Non-pigmented ciliary epithelial cell (primary cell): ENCODE measurements at places on chromosomes 1 and 21.

DNA sequence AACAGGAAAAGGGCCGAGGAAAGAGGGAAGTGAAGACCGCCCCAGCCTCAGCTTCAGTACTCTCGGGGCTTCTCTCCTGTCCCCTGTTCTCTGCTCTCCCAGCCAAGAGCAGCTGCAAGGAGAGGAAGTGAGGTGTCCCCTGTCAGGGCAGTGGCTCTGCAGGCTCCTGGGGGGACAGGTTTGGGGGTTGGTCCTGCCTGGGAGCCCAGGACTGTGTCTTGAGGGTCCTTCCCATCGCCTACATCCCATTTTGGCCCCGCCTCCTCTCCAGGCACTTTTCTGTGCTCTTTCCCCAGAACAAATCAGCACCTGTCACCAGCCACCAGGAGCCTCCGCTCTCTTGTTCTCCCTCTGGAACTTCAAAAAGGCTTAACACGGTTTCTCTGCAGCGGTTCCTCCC is 82.6 kb downstream of the VWA5B1 start:
- DNase-seq = no peak

GRCh38 chr1:229572286-229572685 is 13.8 kb upstream of the ABCB10 start:
- no peak for DNase-seq

DNA sequence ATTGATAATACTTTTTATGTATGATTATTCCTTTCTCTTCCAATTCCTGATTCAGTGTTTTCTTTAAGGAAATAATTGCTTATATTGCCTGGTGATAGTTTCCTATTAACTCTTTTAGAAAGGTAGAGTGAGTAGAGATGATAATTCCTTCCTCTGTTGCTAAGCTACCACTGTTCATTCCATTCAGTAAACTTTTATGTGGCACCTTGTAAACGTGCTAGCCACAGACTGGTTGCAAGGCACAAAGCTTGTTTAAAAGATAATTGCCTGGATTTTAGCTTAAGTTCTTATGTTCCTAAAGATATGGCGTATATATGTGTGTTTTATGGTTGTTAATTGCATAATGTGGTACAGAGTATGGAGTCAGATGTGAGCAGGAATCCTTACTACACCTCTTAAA is 3.2 kb downstream of the ZFYVE9 start:
- no peak for DNase-seq

DNA sequence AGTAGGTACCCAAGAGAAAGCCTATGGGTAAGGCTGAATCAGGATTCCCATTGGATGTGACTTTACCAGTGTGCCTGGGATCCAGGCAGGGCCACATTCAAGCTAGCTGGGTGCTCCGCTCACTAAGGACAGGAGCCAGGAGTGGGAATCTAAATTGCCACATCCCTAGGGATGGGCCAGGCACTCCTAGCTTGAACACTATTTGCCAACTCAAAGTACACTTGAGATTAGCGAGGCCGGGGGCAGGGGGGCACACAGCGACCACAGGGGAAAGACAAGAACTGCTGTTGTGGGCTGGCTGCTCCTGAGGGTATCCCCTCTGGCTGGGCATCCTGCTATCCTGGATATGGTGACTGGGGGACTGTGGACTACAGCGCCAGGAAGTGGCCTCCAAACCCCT is 4.3 kb downstream of the SLC45A3 start:
- DNase-seq = no peak

GRCh38 chr1:106276871-106277270 is 779.6 kb upstream of the PRMT6 start:
- no peak for DNase-seq

- DNase-seq = no peak
Measured at GRCh38 chr1:171017426-171017825, 73.3 kb upstream of the FMO3 start.

- no peak for DNase-seq
Measured at GRCh38 chr1:78726686-78727085, 77.1 kb downstream of the IFI44 start.

DNA sequence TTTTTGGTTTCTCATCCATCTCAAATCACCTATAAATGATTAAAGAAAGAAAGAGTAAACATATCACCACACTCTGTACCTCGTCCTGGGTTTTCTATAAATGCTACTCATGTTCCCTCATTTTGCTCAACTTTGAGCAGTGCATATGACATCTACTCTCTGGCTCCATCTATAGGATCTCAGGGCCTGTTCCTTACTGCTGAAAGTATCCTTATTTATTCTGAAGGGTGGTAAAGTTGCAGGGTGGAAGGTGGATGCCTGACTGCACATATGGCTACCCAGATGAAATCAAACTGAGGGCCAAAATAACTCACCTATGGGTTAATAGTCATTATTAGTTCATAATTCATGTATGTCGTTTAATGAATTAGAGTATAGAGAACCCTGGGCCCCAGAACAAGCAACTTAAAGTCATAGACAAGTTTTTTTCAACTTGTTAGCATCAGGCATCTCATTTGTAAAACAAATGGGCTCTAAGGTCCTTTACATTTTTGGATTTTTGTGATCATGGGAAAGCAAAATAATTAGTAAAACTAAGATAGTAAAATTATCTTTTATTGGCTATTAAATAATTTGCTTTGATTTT is 46.5 kb downstream of the NCF2 start:
- peak; percentile 36 for DNase-seq

GRCh38 chr21:41726058-41726558 is 40.7 kb downstream of the RIPK4 start:
- DNase-seq = no peak

- no peak for DNase-seq
Measured at GRCh38 chr21:41958886-41959563, 5.2 kb upstream of the C2CD2 start.

GRCh38 chr1:54188291-54188690 is 11.5 kb downstream of the CYB5RL start:
- no peak for DNase-seq

DNA sequence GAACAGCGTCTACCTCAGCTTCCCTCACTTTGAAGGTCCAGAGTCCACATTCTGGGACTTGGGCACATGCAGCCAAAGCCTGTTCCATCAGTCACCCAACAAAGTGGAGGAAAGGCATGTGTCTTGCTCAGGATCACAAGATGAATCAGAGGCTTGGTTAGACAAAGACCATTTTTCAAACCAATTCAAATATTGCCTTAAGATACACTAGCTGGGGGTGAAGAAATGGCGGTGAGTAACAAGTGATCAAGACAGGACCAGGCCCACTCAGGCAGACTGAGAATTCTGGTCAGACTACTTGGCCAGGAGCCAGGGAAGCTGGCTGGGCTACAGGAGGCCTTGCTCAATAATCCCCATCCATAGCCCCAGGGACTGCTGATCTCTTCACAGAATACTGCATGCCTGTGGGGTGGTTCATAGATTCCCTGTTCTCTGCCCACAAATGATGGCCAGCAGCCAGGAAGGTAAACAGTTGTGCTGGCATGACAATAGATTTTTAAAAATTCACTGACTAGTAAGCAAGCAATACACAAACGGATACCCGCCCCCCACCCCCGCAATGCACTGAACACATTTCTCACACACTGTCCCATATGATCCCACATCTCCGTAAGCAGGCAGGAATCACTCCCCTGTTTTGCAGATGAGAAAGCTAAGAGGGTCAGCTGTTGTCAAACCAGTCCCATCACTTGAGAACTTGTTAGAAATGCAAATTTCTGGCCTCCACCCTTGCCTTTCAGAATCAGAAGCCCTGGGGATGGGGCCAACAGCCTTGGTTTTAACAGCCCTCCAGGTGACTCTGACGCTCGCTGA is 27.2 kb downstream of the ERI3 start:
- DNase-seq = peak; percentile 100

GRCh38 chr1:54064299-54064698 is 10.9 kb downstream of the TCEANC2 start:
- DNase-seq = no peak

DNA sequence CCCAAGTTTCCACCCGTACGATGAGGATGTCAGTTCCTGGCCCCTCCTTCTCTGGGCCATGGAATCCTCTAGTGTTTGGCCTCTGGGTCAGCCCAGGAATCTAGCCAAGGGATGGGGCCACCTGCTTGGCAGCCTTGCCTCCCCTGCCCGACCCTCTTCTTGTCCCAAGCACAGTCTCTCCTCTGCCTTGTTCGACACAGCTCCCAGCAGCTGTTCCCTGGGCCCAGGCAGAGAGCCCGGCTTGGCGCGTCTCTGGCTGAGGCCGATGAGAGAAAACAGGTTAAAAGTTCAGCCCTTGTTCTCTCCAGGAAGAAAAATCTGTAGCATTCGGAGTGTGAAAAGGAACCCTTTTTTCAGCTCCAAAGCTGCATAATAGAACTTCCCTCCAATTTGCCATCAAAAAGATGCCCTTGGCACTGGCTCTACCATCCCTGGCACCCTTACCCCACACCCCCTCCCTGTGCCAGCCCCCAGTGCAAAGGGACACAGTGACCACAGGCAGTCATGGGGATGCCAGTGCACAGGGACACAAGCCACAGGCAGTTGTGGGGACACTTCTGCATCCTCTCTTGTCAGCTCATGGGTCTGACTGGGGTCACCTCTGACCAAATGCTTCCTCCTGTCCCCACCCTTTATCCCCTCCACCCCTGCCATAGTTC is 68.4 kb downstream of the EPHB2 start:
- DNase-seq = no peak

- no peak for DNase-seq
Measured at GRCh38 chr1:202807451-202807925, 733 bp downstream of the KDM5B start.

DNA sequence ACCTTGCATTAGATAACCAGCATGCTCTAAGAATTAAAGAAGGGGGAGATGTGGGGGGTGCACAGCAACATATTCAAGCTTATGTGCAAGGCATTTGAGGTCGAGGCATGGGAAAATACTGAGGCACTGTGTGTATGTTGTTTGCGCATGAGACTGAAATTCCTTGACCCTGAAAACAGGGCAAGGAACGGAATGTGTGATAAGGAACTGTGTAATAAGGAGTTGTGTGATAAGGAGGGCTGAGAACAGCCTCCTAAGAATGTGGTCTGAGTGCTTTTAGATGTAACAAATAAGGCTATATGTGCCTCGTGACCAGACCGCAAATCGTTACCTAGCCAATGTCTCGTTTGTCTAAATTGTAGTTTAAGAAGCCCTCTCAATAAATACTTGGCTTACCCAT is 26.5 kb upstream of the ITLN1 start:
- DNase-seq = peak; percentile 1

- DNase-seq = peak; percentile 23
Measured at GRCh38 chr1:53294567-53294966, 33.3 kb downstream of the LRP8 start.

DNA sequence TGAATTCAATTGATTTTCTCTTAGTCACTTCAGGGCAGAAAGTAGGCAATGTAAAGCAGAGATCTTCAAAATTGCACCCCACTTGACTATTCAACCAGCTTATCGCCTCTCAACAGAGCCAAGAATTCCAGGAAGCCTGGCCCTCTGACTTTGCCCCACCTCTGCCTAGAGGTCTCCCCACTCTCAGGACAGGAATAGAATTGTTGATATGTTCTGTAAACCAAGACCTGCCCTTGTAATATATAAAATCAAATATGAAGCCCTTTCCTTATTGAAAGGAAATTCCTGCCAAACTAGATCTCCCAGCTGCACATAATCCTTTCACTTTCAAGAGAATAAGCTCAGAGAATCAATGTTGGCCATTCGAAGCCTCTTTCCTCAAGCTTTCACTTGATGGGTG is 116.1 kb upstream of the DPT start:
- no peak for DNase-seq

- DNase-seq = no peak
Measured at GRCh38 chr1:156553860-156554485, 18.4 kb downstream of the IQGAP3 start.

GRCh38 chr1:204616641-204617040 is 68.9 kb downstream of the LRRN2 start:
- DNase-seq = no peak

DNA sequence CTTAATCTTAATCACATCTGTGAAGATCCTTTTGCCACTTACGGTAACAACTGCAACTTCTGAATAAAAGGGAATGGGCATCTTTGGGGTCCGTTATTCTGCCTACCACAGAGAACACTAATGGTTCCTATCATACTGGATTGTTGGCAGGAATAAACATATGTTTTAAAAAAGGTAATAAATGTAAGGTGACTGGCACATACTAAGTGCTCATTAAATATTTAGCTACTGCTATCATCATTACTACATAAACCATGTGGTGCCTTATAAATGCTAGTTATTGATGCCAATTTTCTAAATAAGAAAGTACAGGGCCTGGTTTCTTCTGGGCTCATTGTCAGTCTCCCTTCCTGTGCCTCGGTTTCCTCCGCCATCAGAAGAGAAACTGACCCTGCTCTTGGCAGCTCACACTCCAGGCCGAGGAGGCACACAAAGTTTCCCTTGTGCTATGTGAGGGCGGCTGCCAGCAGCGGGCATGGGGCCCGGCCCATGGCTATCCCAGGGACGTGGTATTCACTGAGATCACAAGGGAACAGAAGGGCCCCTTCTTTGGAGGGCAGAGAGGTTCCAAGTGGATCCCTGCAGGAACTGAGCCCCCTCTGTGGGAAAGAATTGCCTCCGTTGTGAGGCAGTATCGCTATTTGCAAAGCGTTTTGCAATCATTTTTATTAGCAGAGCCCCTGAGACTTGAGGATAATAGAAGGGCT is 26.2 kb downstream of the NAV1 start:
- DNase-seq = no peak

GRCh38 chr1:68352202-68352601 is 97.6 kb downstream of the RPE65 start:
- no peak for DNase-seq

DNA sequence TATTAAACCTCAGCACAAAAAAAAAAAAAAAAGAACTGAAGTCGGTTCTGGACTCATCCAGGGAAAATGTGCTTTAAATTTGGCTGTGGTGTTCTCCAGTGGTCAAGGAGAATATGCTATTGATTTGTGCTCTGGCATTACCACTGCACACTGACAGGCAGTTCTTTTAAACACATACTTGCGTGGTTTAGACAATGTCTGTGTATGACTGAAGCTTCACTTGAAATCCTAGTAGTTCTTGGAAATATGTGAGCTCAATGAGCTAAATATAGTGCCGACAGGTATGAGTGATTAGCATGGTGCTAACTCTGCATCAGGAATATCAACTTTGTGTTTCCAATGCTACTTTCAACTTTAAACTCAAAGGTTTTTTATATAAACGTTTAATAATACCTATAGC is 415.6 kb downstream of the SMYD3 start:
- DNase-seq = no peak

- DNase-seq = no peak
Measured at GRCh38 chr1:157993918-157994605, 617 bp downstream of the KIRREL1 start.

DNA sequence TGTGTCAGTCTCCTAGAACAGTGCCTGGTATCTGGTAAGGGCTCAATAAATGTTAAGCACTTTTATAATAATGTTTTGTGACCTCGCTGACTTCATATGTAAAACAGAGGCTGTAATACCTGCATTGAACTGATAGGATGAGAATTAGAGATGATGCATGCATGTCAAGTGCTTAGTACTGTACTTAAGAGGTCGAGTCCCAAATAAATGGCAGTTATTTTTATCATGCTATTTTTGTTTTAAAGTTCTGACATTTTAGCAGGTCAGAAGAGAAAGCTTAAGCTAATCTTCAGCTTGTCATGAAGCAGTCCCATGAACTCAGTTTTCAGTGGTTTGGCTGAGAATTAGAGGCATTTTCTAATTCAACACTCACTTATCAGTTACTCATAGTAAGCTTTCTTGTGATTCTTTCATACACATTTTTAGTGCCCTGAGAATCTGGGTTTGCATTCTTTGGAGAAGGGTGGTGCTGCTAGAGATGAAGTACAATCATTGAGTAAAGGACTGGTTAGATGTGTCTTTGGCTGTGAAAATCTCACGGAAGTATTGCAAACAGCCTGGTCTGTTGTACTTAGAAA is 75.7 kb upstream of the RAVER2 start:
- no peak for DNase-seq

GRCh38 chr1:79373481-79374125 is 367.1 kb upstream of the ADGRL4 start:
- no peak for DNase-seq

- DNase-seq = no peak
Measured at GRCh38 chr1:161217831-161218230, 2.7 kb downstream of the FCER1G start.
